Hepatic stellate cell (primary cell): ENCODE measurements at places on chromosomes 3 and 15.

DNA sequence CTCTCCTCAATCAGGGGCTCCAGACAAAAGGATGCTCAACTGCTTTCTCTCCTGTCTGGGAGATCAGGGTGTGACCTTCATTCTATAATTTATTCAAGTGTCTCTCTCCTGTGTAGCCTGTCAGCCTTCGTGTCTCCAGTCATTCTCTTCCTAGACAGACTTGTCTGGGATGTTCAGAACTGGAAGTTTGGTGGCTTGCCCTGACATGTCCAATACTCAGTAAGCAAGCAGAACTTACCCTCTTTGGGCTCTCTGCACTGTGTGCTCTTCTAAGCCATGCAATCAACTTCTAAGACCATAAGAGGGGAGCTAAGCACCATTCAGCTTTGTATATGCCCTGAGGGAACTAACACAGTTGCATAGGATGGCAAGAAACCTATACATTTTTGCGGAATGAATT is 14.1 kb downstream of the ACKR2 start:
- DNase-seq: no peak

- no peak for DNase-seq
These were observed 68.1 kb downstream of the EPHB3 start for GRCh38 chr3:184629555-184630160.

- DNase-seq: no peak
These were observed 404.7 kb upstream of the TGFBR2 start for GRCh38 chr3:30201715-30202114.

GRCh38 chr3:138397983-138398382 is 36.4 kb upstream of the ESYT3 start:
- no peak for DNase-seq

- DNase-seq: no peak
These were observed 130.2 kb upstream of the FEZF2 start for GRCh38 chr3:62503516-62503915.

GRCh38 chr3:191781044-191781443 is 320.1 kb downstream of the PYDC2 start:
- no peak for DNase-seq

GRCh38 chr15:93105485-93105884 is 16.5 kb upstream of the RGMA start:
- DNase-seq: no peak

- DNase-seq: peak; percentile 52
These were observed 452.8 kb upstream of the THBS1 start for GRCh38 chr15:39127925-39128617.

- DNase-seq: no peak
These were observed 33.9 kb upstream of the KIF23 start for GRCh38 chr15:69380100-69380725.

GRCh38 chr15:82680200-82681102 is 29.2 kb downstream of the AP3B2 start:
- no peak for DNase-seq

DNA sequence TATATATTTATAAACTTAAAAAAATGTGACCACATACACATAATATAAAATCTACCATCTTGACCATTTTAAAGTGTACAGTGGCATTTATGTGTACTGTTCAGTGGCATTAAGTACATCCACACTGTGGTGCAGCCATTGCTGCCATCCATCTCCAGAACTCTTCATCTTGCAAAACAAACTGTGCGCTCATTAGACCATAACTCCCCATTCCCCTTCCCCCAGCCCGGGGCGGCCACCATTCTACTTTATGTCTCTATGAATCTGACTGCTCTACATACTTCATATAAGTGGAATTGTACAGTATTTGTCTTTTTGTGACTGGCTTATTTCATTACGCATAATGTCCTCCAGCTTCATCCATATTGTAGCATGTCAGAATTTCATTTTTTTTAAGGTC is 47.8 kb downstream of the CTXND1 start:
- no peak for DNase-seq

DNA sequence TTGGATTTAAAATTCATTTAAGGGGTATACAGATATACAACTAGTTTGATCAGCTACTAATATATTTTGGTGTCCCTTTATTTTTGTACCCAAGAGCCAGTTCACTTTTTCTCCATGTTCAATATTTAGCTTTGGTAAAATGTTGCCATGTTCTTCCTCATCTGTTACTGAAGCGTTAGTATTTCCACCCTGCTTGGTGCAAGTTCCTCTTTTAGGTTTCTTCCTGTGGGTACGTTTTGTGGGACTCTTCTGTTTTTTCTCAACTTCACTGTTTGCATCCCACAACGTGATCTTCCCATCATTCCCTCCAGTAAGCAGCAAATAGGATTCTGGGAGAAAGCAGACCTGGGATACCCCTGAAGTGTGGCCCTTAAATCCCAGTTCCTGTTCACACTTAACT is 14.1 kb downstream of the WDR53 start:
- DNase-seq: no peak

DNA sequence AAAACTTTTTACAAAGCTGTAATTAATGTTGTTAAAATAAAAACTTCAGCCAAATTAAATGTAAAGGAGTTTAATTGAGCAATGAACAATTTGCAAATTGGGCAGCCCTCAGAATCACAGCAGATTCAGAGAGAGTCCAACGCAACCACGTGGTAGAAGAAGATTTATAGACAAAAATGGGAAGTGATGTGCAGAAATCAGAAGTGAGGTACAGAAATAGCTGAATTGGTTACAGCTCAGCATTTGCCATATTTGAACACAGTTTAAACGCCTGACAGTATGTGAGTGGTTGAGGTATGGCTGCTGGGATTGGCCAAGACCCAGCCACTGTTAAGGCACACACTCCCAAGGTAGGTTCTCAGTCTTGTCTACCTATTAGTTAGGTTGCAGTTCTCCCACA is 14.4 kb upstream of the PLA2G4D start:
- no peak for DNase-seq

- DNase-seq: no peak
These were observed 3.3 kb downstream of the SNAPC5 start for GRCh38 chr15:66494262-66494661.

DNA sequence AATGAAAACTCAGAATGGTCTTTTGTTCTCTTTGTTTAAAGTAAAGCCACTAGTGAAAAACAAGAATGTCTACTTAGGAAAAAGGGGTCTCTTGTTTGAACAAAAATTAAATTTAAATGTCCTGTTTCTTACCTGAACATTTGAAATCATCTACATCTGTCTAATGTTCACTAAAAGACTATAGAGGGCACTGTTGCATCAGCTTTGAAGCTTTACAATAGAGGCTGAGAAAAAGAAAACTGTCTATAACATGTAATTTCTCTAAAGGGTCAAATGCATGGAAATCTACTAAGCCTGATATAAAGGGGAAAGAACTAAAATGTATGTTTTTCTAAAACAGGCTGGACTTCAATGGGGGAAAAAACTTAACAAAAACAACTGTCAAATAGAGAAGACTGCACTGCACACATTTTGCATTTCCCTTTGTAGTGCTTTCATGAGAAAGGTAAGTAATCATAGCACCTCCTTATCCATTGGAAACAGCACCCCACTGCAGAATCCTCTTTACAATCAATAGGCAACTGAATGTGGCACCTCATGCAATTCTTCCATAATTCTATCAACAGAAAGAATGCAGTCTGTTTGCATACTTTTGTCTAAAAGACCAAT is 26.3 kb downstream of the DPH6 start:
- DNase-seq: no peak
